T-helper 17 cell (primary cell): ENCODE measurements at places on chromosomes 13 and 19. TPM values are rescaled to one million over a fixed set of nuclear protein-coding genes. Genes with fewer than 3 reads are reported as not detected.

ZNF225 gene
- total RNA-seq = 1.7 TPM

CCDC122 gene
- 1.3 TPM for total RNA-seq

KLF2 gene
- 465 TPM for total RNA-seq

PLVAP gene
- total RNA-seq = not detected

DNA sequence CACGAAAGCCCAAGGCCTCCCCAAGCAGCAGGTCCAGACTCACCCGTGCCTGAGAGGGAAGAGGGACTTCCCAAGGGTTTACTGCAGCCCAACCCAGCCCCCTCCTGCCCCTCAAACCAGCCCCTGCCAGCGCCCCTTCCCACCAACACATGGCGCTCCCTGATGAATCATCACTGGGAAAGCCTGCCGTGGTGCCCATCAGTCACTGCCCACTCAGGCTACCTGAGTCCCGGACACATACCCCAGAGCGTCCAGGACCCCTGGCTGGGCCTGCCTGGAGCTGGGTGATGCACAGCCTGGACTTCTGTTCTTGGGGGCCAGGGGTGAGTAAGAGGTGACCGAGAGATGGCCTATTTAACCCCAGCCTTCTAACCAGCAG is 60.6 kb downstream of the MLLT1 start:
- DNase-seq = no peak

DNA sequence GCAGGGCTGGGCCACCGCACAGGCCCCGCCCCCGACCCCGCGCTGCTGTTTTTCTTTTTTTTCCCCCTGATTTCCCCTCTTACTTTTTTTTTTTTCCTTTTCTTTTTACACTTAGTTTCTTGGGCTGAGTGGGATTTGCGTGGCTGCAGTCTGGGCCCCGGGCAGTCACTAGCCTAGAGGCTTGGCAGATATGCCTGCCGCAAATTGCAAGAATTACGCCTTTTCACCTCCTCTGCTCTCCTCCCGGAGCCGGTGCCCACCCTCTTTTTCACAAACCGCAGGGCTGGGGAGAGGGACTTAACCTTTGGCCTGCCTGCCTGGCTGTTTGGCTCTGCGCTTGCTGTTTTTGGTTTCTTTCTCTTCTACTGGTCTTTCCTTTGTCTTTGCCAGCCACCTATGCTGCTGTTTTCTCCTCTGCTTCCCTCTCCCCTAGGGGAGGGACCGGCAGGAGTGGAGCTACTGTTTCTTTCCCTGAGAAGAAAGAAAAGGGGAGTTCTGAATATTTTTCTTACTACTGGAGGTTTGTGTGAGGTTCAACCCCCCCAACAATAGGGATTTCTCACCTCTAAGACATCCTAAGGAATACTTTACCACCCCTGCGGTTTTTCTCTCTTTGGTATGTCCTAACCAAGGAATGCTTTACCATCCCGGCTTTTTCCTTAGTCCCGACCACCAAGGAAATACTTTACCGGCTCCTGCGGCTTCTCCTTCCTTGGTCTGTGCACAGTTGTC is 11.0 kb downstream of the ZNF552 start:
- DNase-seq = no peak

GRCh38 chr19:33957804-33958203 is 161.1 kb downstream of the KCTD15 start:
- DNase-seq = no peak

- no peak for DNase-seq
Measured at GRCh38 chr19:49739933-49740332, 23.2 kb downstream of the TSKS start.

- no peak for DNase-seq
Measured at GRCh38 chr13:25001476-25002206, 94.3 kb upstream of the PABPC3 start.

- DNase-seq = no peak
Measured at GRCh38 chr19:7152568-7152967, 83.1 kb downstream of the ZNF557 start.

DNA sequence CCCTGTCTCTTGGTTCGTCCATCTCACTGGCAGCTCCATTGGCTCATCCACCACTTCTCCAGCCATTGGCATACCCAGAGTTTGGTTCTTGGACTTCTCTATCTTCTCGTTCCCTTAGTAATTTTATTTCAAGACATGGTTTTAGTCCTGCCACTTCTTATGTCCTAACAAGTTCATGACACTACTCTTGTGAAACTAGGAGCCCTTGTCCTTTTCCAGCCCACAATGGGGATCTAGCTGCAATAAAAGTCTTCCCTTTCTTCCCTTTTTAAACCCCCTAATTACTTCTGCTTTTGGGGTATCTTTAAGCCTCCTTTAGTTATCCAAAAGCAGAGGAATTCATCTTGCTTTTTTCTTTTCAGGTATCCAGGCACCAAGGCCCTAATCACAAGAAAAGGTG is 2.9 kb upstream of the RCBTB2 start:
- no peak for DNase-seq

- no peak for DNase-seq
Measured at GRCh38 chr13:51230477-51231105, 8.4 kb downstream of the FAM124A start.

DNA sequence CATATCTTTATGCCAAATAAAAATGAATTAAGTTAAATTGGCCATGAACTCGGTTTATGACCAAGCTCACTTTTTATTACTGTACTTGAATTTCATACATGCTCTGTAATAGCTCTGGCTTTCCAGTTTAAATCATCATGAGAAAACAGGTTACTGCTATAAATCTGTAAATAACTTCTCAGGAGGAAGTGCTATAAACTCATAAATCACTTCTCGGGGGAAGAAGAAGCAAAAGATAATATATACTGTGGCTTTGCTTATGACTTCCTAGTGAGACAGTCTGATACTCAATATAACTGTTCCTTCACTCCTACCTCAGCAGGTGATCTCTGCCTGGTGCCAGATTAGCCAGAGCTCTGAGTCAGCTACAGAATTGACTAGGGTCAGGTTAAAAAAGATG is 12.5 kb downstream of the SUPT20H start:
- no peak for DNase-seq

- DNase-seq = no peak
Measured at GRCh38 chr13:60028021-60028420, 135.7 kb downstream of the DIAPH3 start.

DNA sequence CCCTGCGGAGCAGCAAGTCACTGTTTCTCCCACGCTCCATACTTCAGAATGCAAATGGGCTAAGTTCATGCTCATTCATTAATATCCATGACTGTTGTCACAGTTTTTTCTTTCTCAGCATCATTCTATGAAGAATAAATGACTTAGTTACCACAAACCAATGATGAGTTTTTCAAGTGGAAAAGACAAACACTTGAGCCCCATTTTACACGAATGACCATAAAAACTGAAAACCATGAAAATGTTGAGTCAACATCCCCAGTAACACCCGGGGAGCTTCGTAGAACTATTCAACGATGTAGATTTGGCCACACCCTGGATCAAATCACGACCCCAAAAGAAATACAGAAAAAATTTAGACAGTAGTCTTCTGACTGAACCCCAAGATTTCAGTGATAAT is 99.8 kb upstream of the GJB6 start:
- DNase-seq = no peak
